NCI-H524 (cell line): ENCODE measurements at places on chromosomes 7 and 10.

DNA sequence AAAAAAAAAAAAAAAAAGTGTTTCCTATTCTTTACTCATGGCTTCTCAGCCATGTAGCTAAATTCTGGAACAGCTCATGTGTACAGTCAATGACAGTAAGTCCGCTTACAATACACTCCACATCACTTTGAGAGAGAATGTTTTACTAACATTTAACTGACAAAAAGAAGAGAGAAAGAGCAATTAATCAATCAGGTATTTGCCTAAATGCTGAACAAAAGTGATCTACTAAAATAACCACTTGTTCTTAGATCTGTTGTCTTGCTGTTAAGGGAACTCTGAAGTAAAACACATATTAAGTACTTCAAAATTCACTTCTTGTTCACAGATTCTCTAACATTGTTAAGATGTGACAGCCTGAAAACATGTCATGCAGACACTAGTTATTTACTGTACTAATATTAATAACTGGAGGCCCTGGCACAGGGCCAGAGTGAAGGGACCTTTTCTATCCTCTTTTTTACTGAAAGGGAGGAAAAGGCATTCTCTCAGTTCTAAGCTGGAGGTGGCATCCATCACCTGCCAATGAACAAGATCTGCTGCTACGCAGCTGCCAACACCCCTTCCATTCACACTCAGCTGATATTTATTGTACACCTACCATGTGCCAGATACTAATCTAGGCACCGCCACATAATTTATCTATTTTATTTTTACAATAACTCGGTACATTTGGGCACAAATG lies 72.6 kb downstream of the AHR start:
- no peak for DNase-seq

DNA sequence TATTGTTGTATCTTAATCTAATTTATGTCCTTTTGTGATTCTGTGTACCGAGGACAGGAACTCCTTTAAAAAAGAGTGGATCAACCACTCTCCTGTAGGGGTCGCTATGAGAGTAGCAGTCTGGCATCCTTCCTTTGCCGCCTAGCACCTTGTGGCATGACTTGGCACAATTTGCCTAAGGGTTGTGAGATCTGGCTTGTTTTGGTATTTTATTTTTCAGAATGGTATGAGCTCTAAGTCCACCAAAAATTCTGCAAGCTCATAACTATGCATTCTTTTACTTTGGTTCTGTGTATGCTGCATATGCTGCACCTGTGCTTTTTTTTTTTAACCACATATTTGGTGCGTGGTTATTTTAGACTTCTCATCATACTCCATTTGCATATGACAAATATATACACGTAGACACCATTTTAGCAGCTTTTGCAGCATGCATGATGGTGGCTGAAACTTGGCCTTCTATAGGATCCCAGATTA lies 112.8 kb downstream of the CDK14 start:
- DNase-seq = peak; percentile 51

DNA sequence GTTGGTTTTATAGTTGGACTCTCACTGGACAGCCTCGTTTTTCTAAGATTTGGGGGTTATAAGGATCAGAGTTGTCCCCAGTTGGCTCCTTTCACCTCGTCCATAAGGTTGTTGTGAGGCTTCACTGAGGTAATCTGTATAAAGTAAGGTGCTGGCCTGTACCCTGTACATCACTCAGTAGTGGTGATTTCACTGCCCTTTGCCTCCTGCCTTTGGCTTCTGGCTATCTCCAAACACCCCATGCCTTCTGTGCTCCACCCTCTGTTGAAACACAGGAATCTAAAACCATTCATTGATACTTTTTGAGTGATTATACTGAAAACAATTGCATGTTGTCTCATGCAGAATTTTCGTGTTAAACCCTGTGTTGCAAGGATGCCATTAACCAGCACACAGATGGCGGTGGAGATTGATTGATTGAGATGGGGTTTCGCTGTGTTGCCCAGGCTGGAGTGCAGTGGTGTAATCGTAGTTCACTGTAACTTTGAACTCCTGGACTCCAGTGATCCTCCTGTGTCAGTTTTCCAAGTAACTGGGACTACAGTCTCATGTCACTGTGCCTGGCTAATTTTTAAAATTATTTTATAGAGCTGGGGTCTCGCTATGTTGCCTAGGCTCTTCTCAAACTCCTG lies 55.0 kb downstream of the KAT6B start:
- DNase-seq = no peak

DNA sequence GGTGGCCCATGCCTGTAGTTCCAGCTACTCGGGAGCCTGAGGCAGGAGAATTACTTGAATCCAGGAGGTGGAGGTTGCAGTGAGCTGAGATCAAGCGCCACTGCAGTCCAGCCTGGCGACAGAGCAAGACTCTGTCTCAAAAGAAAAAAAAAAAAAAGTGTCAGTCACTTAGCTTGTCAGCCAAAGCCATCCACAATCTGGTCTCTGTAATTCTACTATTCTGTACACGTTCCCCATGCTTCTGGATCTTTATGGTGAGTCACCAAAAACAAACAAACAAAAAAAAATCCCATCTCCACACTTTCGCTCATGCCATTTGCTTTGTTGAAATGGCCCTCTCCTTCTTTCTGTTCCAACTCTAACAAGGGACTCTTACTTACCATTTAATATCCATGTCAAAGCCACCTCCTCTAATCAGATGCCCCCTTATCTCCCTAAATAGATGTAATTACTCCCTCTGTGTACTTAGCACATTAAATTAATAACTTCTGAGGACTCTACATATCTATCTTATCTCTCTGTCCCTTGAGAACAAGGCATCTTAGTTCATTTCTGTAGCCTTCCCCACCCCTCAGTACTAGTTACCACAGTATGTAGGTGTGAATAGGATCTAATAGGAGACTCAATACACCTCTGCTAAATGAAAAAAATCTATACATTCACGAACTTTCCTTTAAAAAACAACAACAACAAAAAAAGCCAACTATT lies 128.4 kb downstream of the ELMO1 start:
- no peak for DNase-seq

GRCh38 chr7:27082171-27082570 lies 13.6 kb downstream of the HOXA1 start:
- no peak for DNase-seq

DNA sequence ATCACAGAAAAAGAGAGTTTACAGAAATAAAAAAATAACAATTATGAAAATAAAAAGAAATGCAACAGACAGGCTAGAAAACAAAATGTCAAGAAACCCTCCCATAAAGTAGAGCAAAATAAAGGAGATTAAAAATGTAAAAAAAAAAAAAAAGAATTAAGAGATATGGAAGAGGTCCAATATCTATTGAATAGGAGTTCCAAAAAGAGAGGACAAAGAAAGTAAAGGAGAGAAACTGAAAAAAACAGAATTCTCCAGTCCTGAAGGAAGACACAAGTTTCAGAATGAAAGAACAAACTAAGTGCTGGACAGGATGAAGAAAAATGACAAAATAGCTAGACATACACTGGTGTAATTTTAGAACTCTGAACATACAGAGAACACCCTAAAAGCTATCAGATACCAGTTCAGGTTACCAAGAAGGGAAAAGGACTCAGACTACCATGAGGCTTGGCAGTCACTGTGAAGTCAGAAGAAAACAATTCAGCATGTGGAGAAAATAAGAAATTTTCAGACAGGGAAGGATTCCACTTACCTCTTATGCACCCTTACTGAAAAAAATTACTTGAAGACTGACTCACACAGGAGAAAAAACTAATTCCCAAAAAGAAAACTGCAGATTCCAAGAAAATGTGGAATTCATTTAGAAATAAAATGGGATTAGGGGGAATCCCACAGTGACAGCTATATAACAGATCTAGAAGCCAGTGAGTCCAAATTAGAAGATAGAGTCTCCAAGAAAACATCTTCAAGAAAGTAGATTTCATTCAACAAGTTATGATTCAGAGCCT lies 40.4 kb upstream of the ABLIM1 start:
- DNase-seq = no peak
